ENCODE measurements at places on chromosomes 16 and 17. TPM values are rescaled to one million over a fixed set of nuclear protein-coding genes. Genes with fewer than 3 reads are reported as not detected.

Gene TP53TG3D
- 1.2 TPM for polyA plus RNA-seq

Gene GP1BA
- 1.1 TPM for polyA plus RNA-seq

Gene KRTAP2-3
- polyA plus RNA-seq, result not detected

Gene CDR2L
- polyA plus RNA-seq, result 3.0 TPM

Gene KRT27
- polyA plus RNA-seq, result not detected

All from sigmoid colon (tissue), 7 donors.